ENCODE measurements at places on chromosomes 12 and 14. TPM values are rescaled to one million over a fixed set of nuclear protein-coding genes. Genes with fewer than 3 reads are reported as not detected.

Gene FLVCR2
- 5.0 TPM for total RNA-seq

GRCh38 chr12:105706973-105707334, 376.5 kb downstream of the C12orf75 start:
- H3K36me3 ChIP-seq, result no peaks in the 10 kb centered on the region
- DNase-seq, result no peak
- no peaks in the 10 kb centered on the region for H3K27me3 ChIP-seq
- no peak overlapping the region for H3K27ac ChIP-seq
- no peak overlapping the region for H3K4me3 ChIP-seq

Gene SARNP
- 28.0 TPM for total RNA-seq

- H3K4me1 ChIP-seq, result peaks cover 44% of the 10 kb centered on the region
- no peak for DNase-seq
- H3K27me3 ChIP-seq, result no peaks in the 10 kb centered on the region
- peaks cover 7% of the 10 kb centered on the region for H3K36me3 ChIP-seq
- no peak overlapping the region for H3K4me3 ChIP-seq
- no peak overlapping the region for H3K27ac ChIP-seq
Measured at GRCh38 chr12:113064395-113065125, 8.0 kb downstream of the DTX1 start.

Gene ANKRD9
- total RNA-seq, result 8.1 TPM

Gene KCNC2
- total RNA-seq, result not detected

- no peaks in the 10 kb centered on the region for H3K4me1 ChIP-seq
- no peaks in the 10 kb centered on the region for H3K27me3 ChIP-seq
- H3K27ac ChIP-seq, result no peak overlapping the region
Measured at GRCh38 chr14:36818794-36819384, 157.2 kb downstream of the PAX9 start.

DNA sequence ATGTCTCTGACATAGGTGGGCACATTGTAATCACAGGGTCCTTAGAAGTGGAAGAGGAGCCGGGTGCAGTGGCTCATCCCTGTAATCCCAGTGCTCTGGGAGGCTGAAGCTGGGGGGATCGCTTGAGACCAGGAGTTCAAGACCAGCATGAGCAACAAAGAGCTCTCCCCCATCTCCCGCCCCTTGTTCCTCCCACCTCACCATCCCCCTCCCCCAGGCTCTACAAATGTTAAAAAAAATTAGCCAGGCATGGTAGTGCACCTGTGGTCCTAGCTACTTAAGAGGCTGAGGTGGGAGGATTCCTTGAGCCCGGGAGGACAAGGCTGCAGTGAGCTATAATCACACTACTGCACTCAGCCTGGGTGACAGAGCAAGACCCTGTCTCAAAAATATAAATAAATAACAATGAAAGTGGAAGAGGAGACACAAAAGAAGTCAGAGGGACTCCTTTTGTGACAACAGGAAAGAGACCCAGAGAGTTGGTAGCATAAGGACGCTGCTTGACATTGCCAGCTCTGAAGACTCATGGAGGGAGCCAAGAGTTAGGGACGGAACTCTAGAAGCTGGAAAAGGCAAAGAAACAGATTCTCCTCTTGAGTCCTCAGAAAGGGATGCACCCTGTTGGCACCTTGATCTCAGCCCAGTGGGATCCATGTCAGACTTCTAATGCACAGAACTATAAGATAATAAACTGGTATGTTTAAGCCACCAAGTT, 29.6 kb upstream of the CSRP2 start:
- no peak overlapping the region for H3K27ac ChIP-seq
- H3K4me1 ChIP-seq, result no peaks in the 10 kb centered on the region
- DNase-seq, result no peak
- no peaks in the 10 kb centered on the region for H3K36me3 ChIP-seq
- H3K27me3 ChIP-seq, result no peaks in the 10 kb centered on the region

DNA sequence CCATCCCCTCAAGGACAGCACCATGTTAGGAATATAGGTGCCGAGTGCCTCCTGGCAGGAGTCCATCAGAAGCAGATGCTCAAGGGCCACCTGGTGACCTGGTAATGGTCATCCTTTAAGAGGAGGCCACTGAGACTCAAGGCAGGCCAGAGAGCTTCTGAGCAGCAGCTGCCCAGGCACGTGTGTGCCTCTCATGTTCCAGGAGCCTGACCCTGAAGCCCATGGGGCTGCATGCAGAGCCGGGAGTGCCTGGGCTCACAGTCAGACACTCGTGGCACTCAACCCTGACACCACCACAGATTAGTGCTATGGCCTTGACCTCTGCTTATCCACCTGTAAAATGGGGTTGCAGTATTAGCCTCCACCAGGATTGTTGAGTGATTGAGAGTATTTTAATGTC, 45.6 kb downstream of the C14orf132 start:
- no peaks in the 10 kb centered on the region for H3K36me3 ChIP-seq
- no peak for DNase-seq
- H3K4me1 ChIP-seq, result no peaks in the 10 kb centered on the region
- no peak overlapping the region for H3K27ac ChIP-seq
- H3K4me3 ChIP-seq, result no peak overlapping the region
- H3K27me3 ChIP-seq, result no peaks in the 10 kb centered on the region

GRCh38 chr14:40100544-40101196, 668.4 kb upstream of the FBXO33 start:
- no peak overlapping the region for H3K4me3 ChIP-seq
- no peaks in the 10 kb centered on the region for H3K36me3 ChIP-seq
- no peaks in the 10 kb centered on the region for H3K27me3 ChIP-seq
- no peak overlapping the region for H3K27ac ChIP-seq
- no peaks in the 10 kb centered on the region for H3K4me1 ChIP-seq
- DNase-seq, result no peak

- no peak for DNase-seq
- H3K36me3 ChIP-seq, result no peaks in the 10 kb centered on the region
- H3K4me1 ChIP-seq, result no peaks in the 10 kb centered on the region
- no peak overlapping the region for H3K27ac ChIP-seq
- no peaks in the 10 kb centered on the region for H3K27me3 ChIP-seq
Measured at GRCh38 chr14:26138764-26139445, 458.9 kb downstream of the NOVA1 start.

DNA sequence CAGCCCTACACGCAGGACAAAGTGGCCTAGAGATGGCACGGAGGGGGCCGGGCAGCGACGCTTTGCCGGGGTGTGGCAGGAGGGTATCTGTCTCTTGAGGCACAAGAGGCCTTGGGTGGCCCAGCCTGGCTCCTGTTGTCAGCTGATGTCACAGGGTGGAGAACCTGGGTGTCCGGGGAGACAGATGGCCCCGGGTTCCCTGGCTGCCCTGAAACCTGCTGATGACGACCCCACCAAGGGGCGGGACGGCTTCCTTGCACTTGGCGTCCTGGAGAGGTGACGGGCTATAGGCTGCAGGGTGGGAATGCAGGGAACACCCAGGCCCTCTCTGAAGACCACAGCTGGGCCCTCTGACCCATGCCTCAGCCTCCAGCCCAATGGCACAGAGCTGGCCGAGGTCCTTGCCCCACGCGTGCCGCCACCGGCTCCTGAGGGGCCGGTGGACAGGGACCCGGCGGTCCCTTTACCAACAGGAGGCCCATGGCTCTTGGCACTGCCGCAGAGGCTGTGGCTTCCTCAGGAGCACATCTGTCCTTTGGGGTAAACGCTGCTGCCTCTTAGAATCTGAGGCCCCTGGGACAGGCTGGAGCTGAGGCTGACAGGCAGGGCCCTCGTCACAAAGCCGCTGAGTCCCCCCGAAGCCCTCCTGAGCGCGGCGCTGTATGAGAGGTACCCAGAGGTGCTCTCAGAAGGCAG, 16.4 kb downstream of the TRMT61A start:
- H3K27ac ChIP-seq, result no peak overlapping the region
- H3K36me3 ChIP-seq, result no peaks in the 10 kb centered on the region
- H3K27me3 ChIP-seq, result no peaks in the 10 kb centered on the region

GRCh38 chr12:103580026-103580425, 7.0 kb upstream of the STAB2 start:
- H3K36me3 ChIP-seq, result no peaks in the 10 kb centered on the region
- H3K4me3 ChIP-seq, result no peak overlapping the region
- DNase-seq, result no peak

Gene FAM186B
- 0.23 TPM for total RNA-seq

Gene TM9SF1
- total RNA-seq, result 18.1 TPM

Gene TSPAN19
- not detected for total RNA-seq

- no peaks in the 10 kb centered on the region for H3K4me1 ChIP-seq
- H3K4me3 ChIP-seq, result no peak overlapping the region
- DNase-seq, result no peak
- no peaks in the 10 kb centered on the region for H3K36me3 ChIP-seq
- H3K27me3 ChIP-seq, result no peaks in the 10 kb centered on the region
Measured at GRCh38 chr12:97597031-97597751, 134.6 kb downstream of the RMST start.

Gene TBX5
- not detected for total RNA-seq

Gene CEBPE
- 0.19 TPM for total RNA-seq

GRCh38 chr14:94101748-94102147, 8.8 kb upstream of the IFI27 start:
- H3K27me3 ChIP-seq, result no peaks in the 10 kb centered on the region
- no peak overlapping the region for H3K27ac ChIP-seq
- H3K4me1 ChIP-seq, result no peaks in the 10 kb centered on the region
- DNase-seq, result no peak

Gene NR4A1
- total RNA-seq, result 0.97 TPM

GRCh38 chr14:105527826-105528585, 1.6 kb downstream of the TMEM121 start:
- H3K4me3 ChIP-seq, result peak overlapping the region; percentile 54
- H3K27me3 ChIP-seq, result peaks cover 4% of the 10 kb centered on the region
- peaks cover 9% of the 10 kb centered on the region for H3K4me1 ChIP-seq
- peak; percentile 76 for DNase-seq
- H3K27ac ChIP-seq, result no peak overlapping the region
- H3K36me3 ChIP-seq, result no peaks in the 10 kb centered on the region

Gene CNIH1
- total RNA-seq, result 87.9 TPM

- H3K4me3 ChIP-seq, result no peak overlapping the region
- H3K27ac ChIP-seq, result no peak overlapping the region
- no peaks in the 10 kb centered on the region for H3K4me1 ChIP-seq
- no peaks in the 10 kb centered on the region for H3K36me3 ChIP-seq
- no peaks in the 10 kb centered on the region for H3K27me3 ChIP-seq
- DNase-seq, result no peak
Measured at GRCh38 chr12:24903329-24904088, 45.4 kb downstream of the BCAT1 start.

All from naive thymus-derived CD4-positive, alpha-beta T cell (primary cell).